Neural crest cell (in vitro differentiated cells): ENCODE measurements at places on chromosomes 7 and 10.

DNA sequence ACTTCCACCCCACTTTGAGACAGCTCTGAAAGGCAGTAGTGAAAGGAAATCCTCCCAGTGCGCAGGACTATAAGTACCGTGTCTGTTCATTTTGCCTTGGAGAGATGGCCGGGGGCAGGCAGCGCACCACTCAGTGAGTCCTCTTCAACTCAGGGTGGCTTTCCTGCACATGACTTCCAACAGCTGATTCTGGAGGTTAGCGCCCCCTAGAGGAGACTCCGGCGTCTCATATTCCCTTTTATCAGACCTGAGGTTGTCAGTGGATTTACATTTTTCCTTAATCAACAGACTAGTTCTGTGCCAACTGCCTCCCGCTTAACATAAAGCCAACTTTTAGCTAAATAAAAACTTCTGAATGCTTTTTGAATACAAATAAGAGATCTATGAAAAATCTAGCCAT lies 101.0 kb downstream of the HERPUD2 start:
- DNase-seq = peak; percentile 19

DNA sequence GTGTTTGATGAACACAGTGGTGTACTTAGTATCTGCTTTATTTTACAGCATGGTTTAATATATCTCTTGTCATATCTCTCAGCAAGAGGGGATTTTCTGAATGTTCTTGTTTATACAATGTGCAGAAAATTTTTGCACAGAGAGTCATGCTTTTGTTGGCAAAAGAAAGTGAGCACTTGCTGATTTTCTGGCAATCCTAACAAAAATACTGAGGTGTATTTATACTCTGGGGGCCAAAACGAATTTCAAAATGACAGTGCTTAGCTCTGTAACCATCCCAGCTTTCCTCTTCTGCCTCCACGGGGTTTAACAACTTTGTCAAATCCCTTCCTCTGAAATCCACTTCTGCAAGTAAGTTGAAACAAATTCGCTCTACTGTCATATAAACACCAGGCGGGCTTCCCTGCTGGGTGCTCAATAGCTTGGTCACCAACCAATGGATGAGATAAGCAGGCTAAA lies 169.2 kb downstream of the NOC3L start:
- no peak for DNase-seq

DNA sequence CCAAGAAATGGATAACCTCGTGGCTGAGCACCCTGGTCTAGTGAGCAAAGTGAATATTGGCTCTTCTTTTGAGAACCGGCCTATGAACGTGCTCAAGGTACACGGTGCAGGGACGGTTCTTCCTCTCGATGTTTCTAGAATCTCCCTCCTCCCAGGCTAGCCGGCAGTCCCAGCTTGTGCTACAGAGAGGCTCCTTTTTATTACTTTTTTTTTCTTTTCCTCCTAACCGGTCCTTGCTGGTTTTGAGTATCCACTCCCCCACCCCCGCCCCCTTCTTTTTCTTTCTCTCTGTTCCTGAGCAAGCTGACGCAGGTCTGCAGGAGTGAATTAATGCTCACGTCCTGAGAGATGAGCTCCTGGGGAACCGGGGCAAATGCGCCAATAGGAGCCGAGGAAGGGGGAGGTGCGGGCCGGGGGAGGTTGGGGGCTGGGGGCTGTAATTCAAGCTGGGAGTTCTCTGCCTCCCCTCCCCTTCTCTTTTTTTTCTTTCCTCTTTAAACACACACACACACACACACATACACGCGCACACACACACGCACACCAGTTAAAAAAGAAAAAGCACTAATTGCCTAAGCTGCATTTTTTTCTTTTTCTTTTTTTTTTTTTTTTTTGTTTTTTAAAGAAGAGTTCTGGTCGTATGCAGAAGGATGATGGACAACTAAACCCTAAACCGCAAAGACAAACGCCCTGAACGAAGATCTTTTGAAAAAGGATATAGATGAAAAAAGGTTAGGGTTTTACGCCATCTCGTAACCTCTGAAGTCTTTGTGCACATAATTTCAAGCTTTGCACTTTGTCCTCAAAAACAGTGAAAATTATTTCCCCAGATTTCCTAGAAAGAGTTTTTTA lies 6.6 kb downstream of the CPA2 start:
- peak; percentile 70 for DNase-seq

GRCh38 chr7:6701860-6702259 lies 4.9 kb downstream of the ZNF12 start:
- DNase-seq = no peak

GRCh38 chr10:1504286-1504685 lies 233.0 kb downstream of the ADARB2 start:
- no peak for DNase-seq

DNA sequence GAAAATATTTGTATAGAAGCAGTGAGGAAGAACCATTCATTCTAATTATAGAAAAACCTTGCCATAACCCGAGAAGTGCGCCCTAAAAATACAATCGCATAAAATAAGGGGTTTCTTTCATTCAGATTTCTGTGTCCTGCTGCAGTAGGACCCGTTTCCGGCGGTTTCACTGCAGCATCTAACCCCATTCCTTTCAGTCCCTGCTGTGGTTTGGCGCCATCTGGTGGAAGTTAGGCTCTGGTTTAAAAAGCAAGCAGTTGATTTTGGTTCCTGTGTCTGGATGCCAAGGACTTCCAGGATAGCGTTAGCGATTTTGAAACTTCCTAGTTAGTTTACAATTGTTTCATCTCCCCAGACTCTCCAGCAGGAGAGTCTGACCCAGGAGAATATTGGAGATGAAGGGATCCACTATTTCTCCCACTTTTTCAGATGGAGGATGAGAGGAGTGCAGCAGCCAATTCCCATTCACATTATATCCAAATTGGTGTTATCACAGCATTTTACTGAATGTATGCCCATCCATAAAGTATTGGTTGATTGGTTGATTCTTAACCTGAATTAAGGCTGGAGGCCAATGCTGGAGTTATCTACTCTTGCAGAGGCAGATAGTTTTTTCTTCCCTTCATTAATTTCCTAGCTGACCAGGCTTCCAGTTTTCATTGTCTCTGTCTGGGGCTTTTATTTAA lies 128.8 kb upstream of the CACNA2D1 start:
- peak; percentile 94 for DNase-seq
